ENCODE measurements at places on chromosomes 2 and 18. TPM values are rescaled to one million over a fixed set of nuclear protein-coding genes. Genes with fewer than 3 reads are reported as not detected.

PIGN gene
- 34.4 TPM for total RNA-seq

DNA sequence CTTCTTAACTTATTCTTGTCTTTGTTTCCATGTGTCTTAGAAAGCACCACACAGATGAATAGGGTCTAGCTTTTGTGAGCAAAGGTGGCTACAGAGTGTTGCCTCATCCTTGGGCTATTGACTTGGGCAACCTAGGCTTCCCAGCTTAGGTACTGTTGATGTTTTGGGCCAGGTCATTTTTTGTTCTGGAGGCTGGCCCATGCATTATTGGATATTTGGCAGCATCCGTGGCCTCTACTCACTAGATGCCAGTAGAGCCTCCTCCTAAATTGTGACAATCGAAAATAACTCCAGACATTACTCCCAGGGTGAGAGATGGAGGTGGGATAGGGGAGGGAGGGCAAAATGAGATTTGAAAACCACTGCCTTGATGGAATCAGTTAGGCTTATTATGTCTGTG is 127.3 kb upstream of the EPC2 start:
- DNase-seq = no peak

- no peak for DNase-seq
These were observed 96.3 kb downstream of the FAM210A start for GRCh38 chr18:13629841-13630715.

SERPINB5 gene
- total RNA-seq = 141 TPM

DNA sequence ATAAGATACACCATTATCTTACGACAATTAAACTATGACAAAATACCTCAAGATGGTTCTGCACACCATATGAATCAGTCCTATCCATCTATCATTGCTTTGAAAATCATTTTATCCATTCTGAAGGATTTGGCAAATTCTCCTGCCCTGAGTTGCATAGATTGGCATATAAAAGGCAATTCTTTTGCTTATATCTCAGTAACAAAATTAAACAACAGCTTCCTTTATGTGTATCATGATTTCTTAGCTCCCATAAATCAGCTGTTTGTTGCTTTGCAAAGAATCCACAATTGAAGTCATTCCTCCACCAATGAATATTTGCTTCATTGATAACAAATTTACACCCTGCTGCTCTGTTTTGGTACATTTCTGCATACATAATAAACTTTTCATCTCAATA is 61.7 kb downstream of the ITGB6 start:
- no peak for DNase-seq

- DNase-seq = no peak
These were observed 61.4 kb downstream of the TGOLN2 start for GRCh38 chr2:85266146-85267041.

GRCh38 chr2:205383601-205384000 is 298.7 kb upstream of the NRP2 start:
- DNase-seq = no peak

GRCh38 chr2:155391613-155392130 is 693.2 kb downstream of the KCNJ3 start:
- DNase-seq = no peak

GRCh38 chr2:23390152-23390551 is 5.2 kb downstream of the KLHL29 start:
- no peak for DNase-seq

SERPINB4 gene
- 77.3 TPM for total RNA-seq

GRCh38 chr2:73373344-73373743 is 12.3 kb upstream of the ALMS1 start:
- no peak for DNase-seq

- DNase-seq = no peak
These were observed 504.8 kb upstream of the NRP2 start for GRCh38 chr2:205177546-205177945.

Data from vagina (tissue), 2 donors.